M059J (cell line): ENCODE measurements at places on chromosomes 7 and 10. TPM values are rescaled to one million over a fixed set of nuclear protein-coding genes. Genes with fewer than 3 reads are reported as not detected.
A peak's percentile ranks its signal among the peaks of the same experiment; 100 is the strongest.

DNA sequence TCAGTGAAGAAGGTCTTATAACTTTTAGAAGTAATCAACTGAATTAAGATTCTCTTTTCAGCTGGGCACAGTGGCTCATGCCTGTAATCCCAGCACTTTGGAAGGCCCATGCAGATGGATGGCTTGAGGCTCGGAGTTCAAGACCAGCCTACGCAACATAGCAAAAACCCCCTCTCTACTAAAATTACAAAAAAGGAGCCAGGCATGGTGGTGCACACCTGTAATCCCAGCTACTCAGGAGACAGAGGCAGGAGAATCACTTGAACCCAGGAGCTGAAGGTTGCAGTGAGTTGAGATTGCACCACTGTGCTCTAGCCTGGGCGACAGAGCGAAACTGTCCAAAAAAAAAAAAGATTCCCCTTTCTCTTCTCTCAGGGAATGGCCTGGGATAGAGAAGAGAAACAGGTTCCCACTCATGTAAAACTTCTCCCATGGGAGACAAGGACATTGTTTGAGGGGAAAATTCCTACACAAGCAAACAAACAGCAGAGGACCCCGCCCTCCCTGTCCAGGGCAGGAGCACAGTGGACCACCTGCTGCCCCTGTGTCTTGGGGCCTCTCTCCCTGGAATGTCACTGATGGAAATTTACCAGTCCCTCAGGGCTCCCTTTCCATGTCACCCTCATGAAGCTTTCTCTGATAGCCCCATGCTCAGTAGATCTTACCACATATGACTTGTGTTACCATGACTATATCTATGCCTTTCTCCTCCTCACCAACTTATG lies 5.6 kb downstream of the IL2RA start:
- no peak for DNase-seq

GRCh38 chr7:148270576-148270975 lies 320.0 kb upstream of the C7orf33 start:
- DNase-seq = no peak

- DNase-seq = no peak
These were observed 117.3 kb downstream of the FAM53B start for GRCh38 chr10:124626759-124627380.

- no peak for DNase-seq
These were observed 422.7 kb downstream of the SORCS3 start for GRCh38 chr10:105063796-105064195.

ZNF775 gene
- total RNA-seq = 2.5 and 5.3 TPM in 2 replicates

GRCh38 chr7:43757073-43757720 lies 1.3 kb upstream of the BLVRA start:
- DNase-seq = no peak

GRCh38 chr7:20112696-20113095 lies 104.5 kb downstream of the MACC1 start:
- no peak for DNase-seq

DNA sequence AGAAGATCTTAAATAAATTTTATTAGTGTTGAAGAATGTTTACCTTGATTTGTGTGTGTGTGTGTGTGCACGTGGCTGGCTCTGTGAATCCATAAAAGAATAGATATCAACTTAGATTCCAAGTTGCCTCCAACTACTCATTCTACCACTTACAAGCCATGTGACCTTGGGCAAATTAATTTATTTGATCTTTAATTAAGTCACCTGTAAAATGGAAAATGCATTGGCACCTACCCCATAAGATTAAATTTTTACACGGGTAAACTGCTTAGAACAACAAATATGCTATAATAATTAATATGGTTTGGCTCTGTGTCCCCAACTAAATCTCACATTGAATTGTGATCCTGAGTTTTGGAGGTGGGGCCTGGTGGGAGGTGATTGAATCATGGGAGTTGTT lies 604.9 kb upstream of the NRG3 start:
- DNase-seq = no peak

GRCh38 chr7:142709921-142710320 lies 39.4 kb upstream of the PRSS1 start:
- DNase-seq = no peak

GPAM gene
- 8.6 and 13.0 TPM in 2 replicates for total RNA-seq

- peak; percentile 5 for DNase-seq
These were observed 16.8 kb upstream of the GPR15LG start for GRCh38 chr10:84156768-84157167.

CPA4 gene
- 564 and 723 TPM in 2 replicates for total RNA-seq

GRCh38 chr7:106736508-106737201 lies 75.7 kb upstream of the CCDC71L start:
- peak; percentile 94 for DNase-seq
